ENCODE measurements at places on chromosomes 2 and 18.
A peak's percentile ranks its signal among the peaks of the same experiment; 100 is the strongest.

GRCh38 chr18:75029481-75029880 is 179.5 kb downstream of the PTGR3 start:
- DNase-seq = peak; percentile 29

DNA sequence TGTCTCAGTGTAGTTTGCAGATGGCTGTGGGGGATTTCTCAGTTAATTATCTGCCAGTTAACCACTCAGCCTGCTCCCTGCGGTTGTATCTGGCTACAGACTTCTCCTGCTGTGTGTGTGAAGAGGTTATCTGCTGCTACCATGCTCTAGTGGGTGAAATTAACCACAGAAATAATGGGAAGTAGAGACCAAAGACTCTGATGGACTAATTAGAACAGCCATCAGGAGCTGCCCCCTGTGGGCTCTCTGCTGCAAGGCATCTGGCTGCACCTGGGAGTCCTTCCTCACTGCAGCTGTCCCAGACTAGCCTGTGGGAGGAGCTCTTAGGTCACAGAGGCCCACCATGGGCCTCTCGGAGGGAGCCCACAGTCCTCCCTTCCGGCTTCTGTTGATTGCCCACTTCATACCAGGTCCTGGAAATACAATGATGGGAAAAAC is 66.6 kb downstream of the CTIF start:
- DNase-seq = no peak

DNA sequence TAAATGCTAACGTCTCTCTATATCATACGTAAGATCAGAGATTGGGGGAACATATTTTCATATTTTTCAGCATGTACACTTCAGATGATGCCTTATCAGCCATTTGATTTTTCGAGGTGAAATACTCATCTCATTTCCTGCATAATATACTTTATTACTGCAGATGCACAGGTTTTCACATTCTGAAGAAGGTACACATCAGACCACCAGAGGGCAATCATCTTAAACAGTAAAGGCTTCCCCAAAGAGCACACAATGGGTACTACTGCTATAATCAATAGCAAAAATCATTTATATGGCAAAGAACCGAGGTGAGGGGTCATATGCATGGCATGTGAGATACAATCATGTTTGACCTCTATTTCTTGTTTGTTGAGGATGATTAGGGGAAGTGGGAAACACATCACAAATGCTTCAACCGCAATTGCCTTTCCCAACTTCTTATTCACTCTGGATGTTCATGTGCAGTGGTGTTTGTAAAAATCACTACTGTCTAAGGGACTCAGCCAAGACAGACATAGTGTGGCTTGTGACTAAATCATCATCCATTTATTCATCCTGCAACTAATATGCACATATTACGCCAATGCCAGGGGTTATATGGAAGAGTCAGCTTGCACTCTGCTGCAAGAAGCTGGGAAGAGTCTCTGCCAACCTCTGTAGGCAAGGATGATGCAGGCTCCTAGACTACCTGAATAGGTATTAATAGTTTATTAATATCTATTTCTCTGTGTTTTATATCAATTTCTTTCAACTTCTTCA is 118.7 kb downstream of the EPB41L3 start:
- DNase-seq = peak; percentile 30

GRCh38 chr18:6874315-6874714 is 144.8 kb downstream of the ARHGAP28 start:
- DNase-seq = no peak

- DNase-seq = peak; percentile 81
Measured at GRCh38 chr2:85678794-85679672, 11.0 kb upstream of the SFTPB start.

- DNase-seq = no peak
Measured at GRCh38 chr2:159297042-159297707, 10.7 kb upstream of the WDSUB1 start.

DNA sequence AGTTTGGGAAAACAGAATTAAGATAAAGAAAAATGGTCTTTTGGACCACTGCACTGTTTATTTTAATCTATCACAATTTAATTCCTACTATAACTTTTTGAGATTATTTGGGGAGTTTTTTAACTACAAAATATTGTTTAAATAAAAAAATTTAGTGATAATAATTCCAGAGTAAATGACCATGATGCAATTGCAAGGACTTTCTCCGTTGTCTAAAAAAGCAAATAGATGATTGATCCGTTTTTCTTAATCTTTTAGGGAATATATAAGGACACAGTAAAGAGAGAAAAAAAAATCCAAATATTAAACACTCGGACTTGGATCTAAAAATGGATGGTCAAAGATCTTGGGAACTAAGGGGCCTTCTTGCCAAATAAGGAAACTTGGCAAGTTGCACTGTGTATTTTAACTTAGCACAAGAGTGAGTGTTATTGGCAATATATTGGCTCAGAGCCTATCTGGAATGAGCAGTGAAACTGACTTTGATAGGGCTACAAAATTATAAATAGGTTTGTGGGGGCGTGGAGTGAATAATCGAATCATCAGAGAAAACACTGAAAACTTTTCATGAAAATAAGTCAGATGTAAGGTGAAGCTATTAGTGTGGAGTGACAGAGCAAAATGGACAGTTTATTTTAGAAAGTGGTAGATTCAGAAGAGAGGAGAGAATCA is 2.0 kb downstream of the MAP3K20 start:
- DNase-seq = no peak
